ENCODE measurements at places on chromosomes 3 and 15.
A peak's percentile ranks its signal among the peaks of the same experiment; 100 is the strongest.

DNA sequence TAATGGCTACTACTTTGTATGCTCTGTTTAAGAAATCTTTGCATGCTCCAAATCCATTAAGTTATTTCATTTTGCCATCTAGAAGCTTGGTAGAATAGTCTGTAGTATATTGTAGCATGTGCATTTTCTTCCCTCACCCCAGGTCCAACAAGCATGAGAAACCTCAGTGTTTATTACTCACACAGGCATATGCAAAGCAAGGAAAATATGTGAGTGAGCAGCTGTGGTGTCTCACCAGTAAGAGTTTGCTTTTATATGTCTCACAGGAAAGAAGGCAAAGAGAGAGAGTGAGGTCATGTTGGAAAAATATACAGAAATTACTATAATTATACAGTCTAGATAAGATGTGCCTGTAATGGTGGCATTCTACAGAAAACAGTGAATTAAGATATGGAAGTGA is 312.5 kb downstream of the C3orf38 start:
- no peak for DNase-seq

GRCh38 chr15:59950603-59951388 is 53.3 kb upstream of the FOXB1 start:
- DNase-seq = no peak

DNA sequence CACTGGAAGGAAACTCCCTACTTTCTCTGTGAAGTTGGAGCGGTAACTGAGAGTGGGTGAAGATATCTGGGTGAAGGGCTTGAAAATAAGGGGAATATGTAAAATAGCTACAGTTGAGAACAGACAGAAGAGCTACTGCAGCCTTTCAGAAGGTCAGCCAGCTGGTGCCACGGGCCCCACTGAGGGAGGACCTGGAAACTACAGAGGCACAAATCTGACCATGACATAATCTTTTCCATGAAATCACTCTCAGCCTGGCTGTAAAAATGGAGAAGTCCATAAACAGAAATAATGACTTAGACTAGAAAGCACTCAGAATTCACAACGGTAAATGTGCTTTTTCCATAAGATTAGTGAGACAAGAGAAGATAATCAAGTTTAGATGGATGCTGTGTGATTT is 46.4 kb downstream of the ST3GAL6 start:
- DNase-seq = no peak

DNA sequence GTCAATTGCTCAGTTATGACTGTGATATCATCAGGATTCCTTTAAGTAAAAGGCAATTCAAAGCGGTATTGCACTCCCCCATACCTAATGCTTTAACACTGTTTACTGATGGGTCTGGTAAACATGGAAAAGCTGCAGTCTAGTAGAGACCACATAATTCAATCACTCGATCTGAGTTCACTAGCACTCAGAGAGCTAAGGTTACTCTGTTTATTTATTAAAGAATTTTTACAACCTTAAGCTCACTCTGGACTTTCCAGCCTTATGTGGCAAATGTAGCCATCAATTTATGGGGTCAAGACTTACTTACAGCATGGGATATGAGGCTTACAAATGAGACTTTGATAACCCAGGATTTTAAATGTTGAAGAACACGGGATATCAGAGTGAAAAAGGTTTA is 18.4 kb upstream of the CCR2 start:
- DNase-seq = no peak

GRCh38 chr3:167882057-167882667 is 146.6 kb downstream of the SERPINI1 start:
- DNase-seq = peak; percentile 42

- DNase-seq = no peak
Observed at GRCh38 chr3:49161197-49161596, 4.9 kb downstream of the CCDC71 start.

GRCh38 chr3:133159498-133160475 is 121.6 kb downstream of the TMEM108 start:
- DNase-seq = no peak

GRCh38 chr15:78206326-78207109 is 27.8 kb downstream of the ACSBG1 start:
- no peak for DNase-seq

- DNase-seq = no peak
Observed at GRCh38 chr15:93036951-93037819, 51.8 kb downstream of the RGMA start.

- peak; percentile 47 for DNase-seq
Observed at GRCh38 chr15:64634576-64635498, 140.6 kb downstream of the RBPMS2 start.

GRCh38 chr3:140234256-140234655 is 299.3 kb downstream of the CLSTN2 start:
- DNase-seq = no peak

DNA sequence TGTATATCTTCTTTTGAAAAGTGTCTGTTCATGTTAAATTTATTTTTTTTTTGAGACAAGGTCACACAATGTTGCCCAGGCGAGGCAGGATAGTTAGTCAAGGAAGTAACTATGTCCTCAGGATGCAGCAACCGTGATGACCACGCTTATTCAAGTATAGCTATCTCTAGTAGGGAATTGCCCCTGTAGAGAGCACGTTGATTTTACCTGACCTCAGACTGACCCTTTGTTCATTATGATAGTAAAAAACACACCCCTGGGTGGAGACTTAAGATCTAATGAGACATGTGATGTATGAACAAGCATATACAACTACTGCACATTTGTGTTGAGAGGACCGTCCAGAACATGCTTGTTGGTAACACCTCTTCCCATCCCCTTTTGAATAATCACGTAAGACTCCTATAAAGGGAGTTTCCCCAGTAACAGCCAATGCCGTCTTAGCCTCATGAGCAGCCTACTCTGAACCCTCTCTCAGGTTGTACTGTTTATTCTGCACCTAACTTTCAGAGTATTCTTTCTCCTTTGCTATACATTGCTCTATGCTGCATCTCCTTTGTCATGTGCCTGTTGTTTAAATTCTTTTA is 32.9 kb downstream of the ZNF621 start:
- DNase-seq = no peak
